ENCODE measurements at places on chromosomes 12 and 14.
A peak's percentile ranks its signal among the peaks of the same experiment; 100 is the strongest.

DNA sequence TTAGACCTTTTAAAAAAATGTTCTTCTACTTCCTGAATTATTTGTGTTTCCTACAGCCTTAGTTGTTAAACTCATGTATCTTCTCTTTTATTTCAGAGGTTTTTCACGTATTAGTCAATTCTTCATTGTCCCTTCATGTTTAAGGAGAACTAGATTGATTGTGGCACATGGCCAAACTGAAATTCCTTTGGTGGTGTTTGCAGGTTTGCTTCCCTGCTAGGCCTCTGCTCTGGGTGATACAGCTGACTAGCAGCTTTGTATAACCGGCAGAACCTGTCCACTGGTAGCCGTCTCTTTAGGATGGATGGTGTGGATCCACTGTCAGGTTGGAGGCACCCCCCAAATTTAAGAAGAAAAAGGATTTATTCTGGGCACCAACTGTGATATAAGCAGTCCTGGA lies 262.1 kb downstream of the FBXL14 start:
- DNase-seq, result no peak

GRCh38 chr12:124227951-124228711 lies 66.8 kb upstream of the RFLNA start:
- DNase-seq, result peak; percentile 6

DNA sequence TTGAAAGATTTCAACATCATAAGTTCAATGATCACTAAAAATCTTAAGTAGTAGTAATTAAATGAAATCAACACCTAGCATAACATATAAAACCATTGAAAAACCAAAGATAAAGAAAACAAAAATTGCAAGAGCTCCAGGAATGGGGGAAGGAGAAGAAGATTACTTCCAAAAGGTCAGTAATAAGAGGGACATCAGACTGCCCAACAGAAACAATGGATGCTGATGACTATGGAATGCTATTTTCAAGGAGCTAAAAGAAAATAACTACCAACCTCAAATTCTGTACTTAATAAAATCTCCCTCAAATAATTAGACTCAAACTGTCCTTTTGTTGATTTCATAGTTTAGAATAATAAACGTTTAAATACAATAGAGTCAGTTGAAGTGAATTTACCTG lies 314.5 kb upstream of the LMO3 start:
- DNase-seq, result no peak

- no peak for DNase-seq
Measured at GRCh38 chr14:20627346-20628027, 14.0 kb downstream of the OR6S1 start.

DNA sequence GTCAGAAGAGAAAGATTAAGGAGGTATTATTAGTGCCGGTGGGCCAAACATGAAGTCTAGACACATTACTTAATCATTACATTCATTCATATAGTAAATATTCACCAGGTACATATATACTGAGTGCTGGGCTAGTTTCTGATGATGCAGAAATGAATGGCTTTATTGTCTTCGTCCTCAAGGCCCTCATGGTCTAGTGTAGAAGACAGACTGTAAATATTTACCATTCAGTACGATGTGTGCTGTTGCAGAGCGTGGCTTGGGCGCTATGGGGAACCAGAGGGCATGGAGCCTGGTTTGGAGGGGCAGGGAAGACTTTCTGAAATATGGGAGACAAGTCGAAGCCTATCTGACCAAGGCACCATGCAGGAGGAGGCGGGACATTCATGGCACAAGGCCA lies 37.0 kb upstream of the TCL1B start:
- DNase-seq, result no peak

DNA sequence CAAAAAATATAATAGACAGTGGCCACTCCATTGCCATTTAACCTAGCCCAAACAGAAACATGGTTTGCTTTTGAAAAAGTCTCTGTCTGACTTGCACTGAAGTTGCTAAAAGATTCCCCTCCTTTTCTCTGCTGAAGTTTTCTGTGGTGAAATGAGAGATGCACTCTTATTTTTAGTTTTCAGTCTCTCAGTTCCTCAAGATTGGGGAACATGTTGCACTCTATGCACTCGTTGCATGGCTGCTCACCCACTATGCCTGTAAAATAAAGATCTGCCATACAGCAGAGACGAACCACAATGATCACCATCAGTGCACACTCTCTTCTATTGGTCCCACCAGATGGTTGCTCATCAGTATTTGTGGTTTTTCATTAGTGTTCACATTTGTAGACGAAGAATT lies 13.1 kb upstream of the DAAM1 start:
- no peak for DNase-seq

- DNase-seq, result no peak
Measured at GRCh38 chr14:70595443-70596185, 4.8 kb downstream of the MED6 start.

DNA sequence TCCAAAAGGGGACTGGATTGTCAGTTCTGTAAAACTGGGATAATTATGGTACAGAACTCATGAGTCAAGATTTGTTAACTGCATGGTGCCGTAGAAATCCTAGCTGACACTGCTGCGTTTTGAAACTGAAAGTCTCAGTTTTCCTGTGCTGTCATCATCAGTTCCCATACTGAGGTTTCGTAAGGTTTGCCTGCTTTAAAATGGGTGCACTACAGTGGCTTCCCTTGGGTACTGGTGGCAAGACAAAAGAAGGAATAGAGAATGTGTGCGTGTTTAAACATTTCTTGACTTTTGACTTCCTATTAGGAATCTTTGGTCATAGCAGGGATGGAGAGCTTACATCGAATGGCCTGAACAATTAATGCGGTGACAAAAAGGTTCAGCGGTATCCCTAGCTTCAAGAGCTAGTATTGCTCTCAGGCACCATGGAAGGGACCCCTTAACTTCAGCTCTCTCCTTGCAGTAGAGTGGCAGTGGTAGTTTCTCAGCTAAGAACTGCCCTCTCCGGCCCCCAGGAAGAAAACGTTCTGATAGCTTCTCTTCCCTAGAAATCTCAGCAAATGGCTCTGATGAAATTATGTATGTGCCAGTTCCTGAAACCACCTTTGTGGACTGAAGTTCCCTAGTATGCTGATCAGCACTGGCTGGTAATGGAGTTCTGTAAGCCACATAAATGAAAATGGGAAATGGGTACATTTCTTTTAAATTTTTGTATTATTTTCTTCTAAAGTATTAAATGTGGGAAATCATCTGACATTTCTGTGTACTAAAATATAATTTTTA lies 28.9 kb downstream of the ANO6 start:
- no peak for DNase-seq

DNA sequence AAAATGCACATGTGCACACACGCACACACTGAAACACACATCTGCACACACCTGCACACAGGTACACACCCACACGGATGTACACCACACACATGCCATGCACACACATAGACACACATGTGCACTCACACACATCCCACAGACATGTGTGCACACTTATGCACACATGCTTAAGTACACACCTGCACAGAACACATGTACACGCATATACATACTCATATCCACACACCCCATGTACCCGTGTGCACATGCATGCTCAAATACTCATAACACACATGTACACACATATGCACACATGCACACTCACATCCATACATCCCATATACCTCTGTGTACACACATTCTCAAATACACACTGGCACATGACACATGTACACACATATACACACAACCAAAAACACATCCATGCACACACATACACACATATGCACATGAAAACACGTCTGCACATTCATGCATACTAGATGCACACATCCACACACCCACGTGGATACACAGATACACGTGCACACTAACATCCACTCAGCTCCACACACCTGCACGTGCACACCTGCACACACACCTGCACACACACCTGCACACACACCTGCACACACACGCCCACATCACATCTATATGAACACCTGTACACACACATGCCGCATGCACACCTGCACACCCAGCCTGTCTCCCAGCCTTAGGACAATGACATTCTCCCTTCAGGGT lies 336.7 kb downstream of the ADGRD1 start:
- DNase-seq, result no peak

- no peak for DNase-seq
Measured at GRCh38 chr12:6341417-6342139, at the start of gene TNFRSF1A. TNFRSF1A (minus strand) TSS chr12:6342076; CDS start chr12:6341814, 262 bp downstream.

DNA sequence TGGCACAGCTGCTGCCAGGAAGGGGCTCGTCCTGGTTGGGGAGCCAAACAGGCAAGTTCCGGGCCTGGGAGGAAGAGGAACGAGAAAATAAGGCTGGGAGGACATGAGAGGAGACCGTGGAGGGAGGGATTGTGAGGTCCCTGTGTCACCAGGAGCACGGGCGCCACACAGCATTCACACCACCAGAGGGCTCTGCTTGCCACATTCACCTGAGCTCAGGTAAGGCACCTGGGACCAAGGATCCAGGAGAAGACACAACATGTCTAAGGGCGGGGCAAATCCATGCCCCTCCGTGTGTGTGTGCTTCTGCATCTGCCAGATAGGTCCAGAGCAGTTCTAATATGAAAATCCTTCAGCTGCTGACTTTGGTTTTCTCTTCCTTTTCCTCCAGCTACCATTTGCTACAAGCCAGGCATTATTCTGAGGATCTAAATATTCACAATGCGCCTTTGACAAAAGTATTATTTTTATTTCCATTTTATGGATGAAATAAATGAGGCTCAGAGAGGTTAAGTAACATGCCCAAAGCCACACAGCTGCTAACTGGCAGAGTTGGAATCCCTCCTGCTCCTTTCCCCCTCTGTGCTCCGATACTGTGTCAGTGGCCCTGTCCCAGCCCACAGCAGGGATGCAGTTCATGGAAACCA lies 14.6 kb downstream of the RAPGEF3 start:
- peak; percentile 35 for DNase-seq
